ENCODE measurements at places on chromosomes 4 and X. TPM values are rescaled to one million over a fixed set of nuclear protein-coding genes. Genes with fewer than 3 reads are reported as not detected.

DNA sequence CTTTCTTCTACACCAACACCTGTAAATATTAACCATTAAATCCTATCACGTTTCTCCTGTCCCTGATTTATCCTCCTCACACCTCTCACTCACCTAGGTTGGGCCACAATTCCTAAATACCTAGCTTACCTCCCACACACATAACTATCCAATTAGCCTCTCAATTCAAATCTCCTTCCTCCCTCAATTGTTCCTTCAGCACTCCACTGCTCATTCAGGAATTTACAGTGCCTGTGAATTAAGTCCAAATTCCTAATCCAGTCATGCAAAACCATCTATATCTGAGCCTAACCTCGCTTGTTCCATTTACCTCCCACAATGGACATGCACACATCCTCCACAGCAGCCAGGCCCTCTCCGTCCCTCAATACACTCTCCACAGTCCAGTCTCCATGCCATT lies 17.5 kb downstream of the ANXA5 start:
- H3K36me3 ChIP-seq: no peaks in the 10 kb centered on the region
- no peak overlapping the region for H3K27ac ChIP-seq
- no peaks in the 10 kb centered on the region for H3K4me1 ChIP-seq

DNA sequence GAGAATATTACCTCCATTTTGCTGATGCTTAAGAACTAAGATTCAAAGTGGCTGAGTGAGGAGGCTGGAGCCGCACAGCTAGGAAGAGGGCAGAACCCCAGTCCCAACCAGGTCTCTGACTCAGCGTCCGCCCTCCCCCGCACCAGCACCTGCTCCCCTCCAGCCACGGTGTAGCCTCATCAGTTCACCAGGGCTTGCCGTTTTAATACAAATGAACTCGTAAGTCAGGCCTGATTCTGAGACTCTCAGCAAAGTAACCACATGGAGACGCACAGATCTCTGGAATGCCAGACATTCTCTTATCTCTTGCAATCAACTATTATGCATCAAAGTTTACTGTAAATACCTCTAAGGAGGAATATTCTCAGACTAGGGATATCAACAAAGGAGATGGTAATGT lies 52.4 kb downstream of the ENPP6 start:
- no peak overlapping the region for H3K4me3 ChIP-seq
- H3K4me1 ChIP-seq: no peaks in the 10 kb centered on the region

DNA sequence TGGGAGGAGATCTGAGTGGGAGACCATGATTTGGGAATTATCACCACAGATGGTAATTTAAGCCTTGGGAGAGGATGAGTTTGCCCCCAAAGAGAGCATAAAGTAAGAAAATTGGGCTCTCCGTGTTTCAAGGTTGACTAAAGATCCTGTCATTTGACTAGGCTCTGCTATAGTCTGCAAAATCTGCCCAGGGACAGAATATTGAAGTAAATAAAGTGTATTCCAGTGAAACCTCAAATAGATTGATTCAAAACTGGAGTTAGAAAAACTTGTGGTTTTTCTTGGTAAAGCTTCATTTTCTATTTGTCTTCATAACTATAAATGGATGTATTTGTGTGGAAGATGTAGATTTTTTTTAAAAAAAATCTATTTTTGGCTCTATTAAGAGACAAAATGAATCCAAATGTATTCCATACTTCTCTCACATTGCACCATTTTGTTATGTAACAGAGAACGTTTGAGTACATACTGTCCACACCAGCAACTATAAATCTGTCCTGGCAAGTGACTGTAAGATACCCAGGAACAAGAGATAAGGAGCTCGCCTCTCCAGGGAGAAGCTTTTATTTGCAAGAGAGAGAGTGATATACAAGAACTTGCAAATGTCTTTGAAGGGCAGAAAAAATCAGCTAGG lies 170.2 kb downstream of the CBR4 start:
- H3K27me3 ChIP-seq: no peaks in the 10 kb centered on the region
- no peaks in the 10 kb centered on the region for H3K36me3 ChIP-seq
- no peak overlapping the region for H3K4me3 ChIP-seq
- H3K27ac ChIP-seq: no peak overlapping the region

DNA sequence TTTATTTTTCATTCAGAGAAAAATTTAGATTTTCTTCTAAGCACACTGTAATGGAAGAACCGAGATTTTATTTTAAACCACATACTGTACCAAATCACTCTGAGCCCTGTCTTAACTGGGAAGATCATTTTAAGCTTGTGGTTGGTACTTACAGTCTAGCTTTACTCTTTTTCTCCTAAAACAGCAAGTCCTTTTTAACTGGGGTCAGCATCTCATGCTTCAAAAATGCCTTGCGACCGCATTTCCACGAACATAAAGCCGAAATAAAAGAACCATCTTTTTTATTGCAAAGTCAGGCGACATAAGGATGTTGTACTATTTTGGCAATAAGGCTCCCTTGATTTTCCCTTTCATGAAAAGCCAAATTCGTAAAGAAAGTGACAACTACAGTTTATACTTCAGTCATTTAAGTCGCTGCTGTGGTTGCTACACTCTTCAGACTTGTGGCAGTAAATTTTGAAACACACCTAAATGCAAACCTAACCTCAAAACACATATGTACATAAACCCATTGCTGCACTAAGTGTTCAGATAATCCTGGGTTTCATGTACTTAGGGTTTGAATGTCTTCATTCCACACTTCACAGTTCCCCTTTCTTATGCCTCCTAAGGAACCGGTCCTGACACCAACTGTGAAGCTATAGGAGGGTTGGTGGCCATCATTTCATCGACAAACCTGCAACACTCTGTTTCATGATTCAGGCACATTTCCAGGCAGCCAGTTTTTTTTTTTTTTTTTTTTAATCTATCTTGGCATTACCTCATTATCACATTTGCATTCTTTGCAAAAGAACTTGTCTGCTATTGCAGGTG lies 3.0 kb downstream of the STOX2 start:
- no peak for DNase-seq
- H3K36me3 ChIP-seq: no peaks in the 10 kb centered on the region
- H3K4me3 ChIP-seq: no peak overlapping the region
- no peaks in the 10 kb centered on the region for H3K4me1 ChIP-seq
- no peaks in the 10 kb centered on the region for H3K27me3 ChIP-seq

- no peak for DNase-seq
- H3K27me3 ChIP-seq: no peaks in the 10 kb centered on the region
- H3K36me3 ChIP-seq: no peaks in the 10 kb centered on the region
Measured at GRCh38 chr4:185283723-185284122, 74.3 kb downstream of the SNX25 start.

- H3K4me1 ChIP-seq: no peaks in the 10 kb centered on the region
- no peaks in the 10 kb centered on the region for H3K36me3 ChIP-seq
- no peak for DNase-seq
- no peak overlapping the region for H3K4me3 ChIP-seq
- H3K27ac ChIP-seq: no peak overlapping the region
Measured at GRCh38 chr4:8553991-8554405, 26.2 kb upstream of the GPR78 start.

DNA sequence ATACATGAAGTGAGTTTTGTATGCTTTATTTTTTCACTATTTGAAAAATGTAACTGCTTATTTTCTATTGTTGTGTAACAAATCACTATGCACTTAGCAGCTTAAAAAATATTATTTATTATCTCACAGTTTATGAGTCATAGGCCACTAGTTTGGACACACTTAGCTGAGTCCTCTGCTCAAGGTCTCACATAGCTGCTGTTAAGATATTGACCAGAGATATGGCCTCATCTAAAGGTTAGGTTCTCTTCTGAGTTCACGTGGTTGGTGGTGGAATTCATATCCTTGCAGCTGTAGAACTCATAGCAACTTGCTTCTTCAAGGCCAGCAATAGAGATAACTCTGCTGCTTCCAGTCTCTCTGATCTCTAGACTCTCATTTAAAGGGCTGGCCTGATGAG lies 534.4 kb downstream of the SPRY1 start:
- DNase-seq: no peak
- H3K4me1 ChIP-seq: no peaks in the 10 kb centered on the region
- H3K27me3 ChIP-seq: no peaks in the 10 kb centered on the region
- no peak overlapping the region for H3K27ac ChIP-seq
- no peaks in the 10 kb centered on the region for H3K36me3 ChIP-seq
- H3K4me3 ChIP-seq: no peak overlapping the region

GRCh38 chr4:1589098-1589497 lies 95.0 kb downstream of the FAM53A start:
- no peaks in the 10 kb centered on the region for H3K36me3 ChIP-seq
- H3K27me3 ChIP-seq: no peaks in the 10 kb centered on the region
- no peak for DNase-seq
- no peak overlapping the region for H3K4me3 ChIP-seq
- no peak overlapping the region for H3K27ac ChIP-seq
- H3K4me1 ChIP-seq: no peaks in the 10 kb centered on the region

DNA sequence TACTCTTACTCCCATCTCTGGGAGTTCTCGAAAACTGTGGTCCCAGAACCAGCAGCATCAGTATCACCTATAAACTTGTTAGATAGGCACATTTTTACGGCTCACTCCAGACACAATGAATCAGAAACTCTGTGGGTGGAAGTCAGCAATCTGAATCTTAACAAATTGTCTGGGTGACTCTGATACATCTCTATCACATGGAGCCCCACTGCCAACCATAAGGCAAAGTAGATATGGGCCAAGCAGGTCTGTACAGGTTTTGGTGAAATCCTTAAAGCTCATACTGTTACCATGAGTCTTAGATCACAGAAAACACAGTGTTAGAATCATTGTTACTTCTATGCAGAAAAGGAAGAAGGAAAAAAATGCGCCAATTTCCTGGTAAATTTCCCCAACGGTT lies 122.5 kb upstream of the HCCS start:
- no peak for DNase-seq
- H3K4me1 ChIP-seq: no peaks in the 10 kb centered on the region
- no peak overlapping the region for H3K27ac ChIP-seq
- H3K27me3 ChIP-seq: no peaks in the 10 kb centered on the region
- H3K4me3 ChIP-seq: no peak overlapping the region

DNA sequence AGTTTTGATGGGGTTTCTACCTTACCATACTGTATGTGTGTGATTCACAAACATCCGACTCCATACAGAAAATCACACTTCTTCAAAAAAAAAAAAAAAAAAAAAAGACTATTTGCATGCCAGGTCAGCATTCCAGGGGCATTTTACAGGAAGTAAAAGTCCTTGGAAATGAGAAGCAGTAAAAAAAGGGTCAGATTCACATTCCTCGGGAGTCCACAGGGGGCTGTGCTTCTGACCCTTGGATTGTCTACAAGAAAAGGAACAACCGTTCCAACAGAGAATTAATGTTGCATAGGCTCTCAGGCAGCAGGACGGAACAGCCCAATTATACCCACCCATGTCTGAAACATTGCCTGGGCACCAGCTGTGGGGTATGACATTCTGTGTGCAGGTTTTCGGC lies 290.3 kb downstream of the LDB2 start:
- no peaks in the 10 kb centered on the region for H3K36me3 ChIP-seq
- H3K27ac ChIP-seq: no peak overlapping the region
- DNase-seq: no peak
- H3K27me3 ChIP-seq: no peaks in the 10 kb centered on the region
- no peak overlapping the region for H3K4me3 ChIP-seq

The APELA gene
- not detected for total RNA-seq

The HSD17B13 gene
- total RNA-seq: 0.89 TPM

The EIF4E gene
- 53.6 TPM for total RNA-seq
